Right ventricle myocardium superior (tissue), 1 donor: ENCODE measurements at places on chromosomes 12 and 14.

GRCh38 chr12:92136965-92137721 is 8.5 kb downstream of the BTG1 start:
- DNase-seq: no peak

DNA sequence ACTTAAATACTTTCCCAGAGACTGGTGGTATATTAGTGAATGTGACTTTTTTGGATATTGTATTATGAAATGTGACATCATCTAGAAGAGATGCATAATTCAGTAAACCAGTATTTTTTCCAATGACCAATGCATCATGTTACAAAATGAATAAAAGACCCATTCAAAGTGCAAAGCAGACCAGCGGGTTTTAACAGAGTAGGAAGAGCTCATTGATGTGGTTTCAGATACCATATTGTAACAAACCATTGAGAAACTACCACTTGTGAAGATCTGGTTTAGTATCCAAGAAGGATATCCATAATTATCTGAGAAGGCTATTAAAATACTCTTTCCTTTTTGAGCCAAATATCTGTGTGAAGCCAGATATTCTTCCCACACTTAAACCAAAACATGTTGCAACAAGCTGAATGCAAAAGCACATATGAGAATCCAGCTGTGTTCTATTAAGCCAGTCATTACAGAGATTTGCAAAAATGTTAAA is 47.7 kb downstream of the MVK start:
- no peak for DNase-seq

DNA sequence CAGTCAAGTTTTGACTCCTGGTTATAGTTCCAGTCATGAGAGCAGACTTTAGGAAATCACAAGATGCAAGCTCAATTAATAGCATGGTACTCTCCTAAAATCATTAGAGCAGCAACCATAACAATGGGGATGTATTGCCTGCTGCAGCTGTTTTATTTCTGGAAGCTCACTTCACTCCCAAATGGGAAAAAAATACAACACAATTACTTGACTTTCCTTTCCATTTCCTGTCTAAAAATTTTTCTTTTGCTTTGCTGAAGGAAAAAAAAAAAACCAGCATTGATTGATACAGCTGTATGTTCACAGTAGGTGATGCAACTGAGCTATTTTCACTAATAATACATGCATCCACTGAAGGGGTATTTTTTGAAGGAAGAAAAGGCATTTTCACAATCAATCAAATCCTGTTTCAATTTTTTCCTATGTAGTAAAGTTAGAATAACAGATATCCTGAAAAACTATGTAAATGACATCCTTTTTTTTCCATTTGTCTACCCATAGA is 143.9 kb upstream of the NOVA1 start:
- no peak for DNase-seq

DNA sequence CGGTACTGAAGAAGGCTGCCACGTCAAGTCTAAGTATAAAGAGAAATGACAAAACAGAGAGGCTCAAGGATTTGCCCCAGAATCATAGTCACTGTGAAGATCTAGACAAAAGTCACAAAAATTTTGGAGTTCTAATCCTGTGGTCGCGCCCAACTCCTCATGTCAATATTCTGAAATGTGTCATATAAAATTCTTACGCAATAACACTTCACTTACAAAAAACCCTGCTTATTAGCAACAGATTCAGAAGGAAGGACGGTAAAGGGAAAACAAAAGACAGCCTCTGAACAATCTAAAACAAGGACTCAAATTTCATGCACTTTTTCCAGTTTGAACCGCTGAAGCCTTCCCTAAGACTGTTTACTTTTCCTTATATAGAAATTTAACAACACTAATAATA is 94.7 kb downstream of the TSPAN8 start:
- DNase-seq: no peak

DNA sequence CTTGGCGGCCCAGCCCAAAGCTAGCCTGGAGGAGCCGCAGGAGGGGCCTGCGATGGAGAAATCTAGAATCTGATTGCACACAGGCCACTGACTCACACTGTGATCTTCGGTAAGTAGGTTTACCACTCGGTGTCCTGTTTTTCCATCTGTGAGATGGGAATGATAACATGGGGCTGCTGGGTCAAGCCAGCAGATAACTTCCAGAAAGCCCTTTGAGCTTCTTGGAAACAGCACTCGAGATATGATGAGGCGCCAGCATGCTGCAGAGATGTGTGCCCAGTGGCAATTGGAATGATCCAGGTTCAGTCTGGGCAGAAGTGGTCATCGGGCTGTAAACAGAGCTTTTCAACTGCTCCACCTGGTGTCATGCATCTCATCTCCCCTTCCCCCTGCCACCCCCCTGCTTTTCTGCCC is 771.3 kb upstream of the TBX3 start:
- no peak for DNase-seq

- no peak for DNase-seq
Observed at GRCh38 chr14:62071039-62071438, 308.8 kb downstream of the SNAPC1 start.

- no peak for DNase-seq
Observed at GRCh38 chr12:2669560-2669959, 125.2 kb upstream of the FKBP4 start.

GRCh38 chr12:57244312-57244696 is 6.7 kb downstream of the STAC3 start:
- no peak for DNase-seq

DNA sequence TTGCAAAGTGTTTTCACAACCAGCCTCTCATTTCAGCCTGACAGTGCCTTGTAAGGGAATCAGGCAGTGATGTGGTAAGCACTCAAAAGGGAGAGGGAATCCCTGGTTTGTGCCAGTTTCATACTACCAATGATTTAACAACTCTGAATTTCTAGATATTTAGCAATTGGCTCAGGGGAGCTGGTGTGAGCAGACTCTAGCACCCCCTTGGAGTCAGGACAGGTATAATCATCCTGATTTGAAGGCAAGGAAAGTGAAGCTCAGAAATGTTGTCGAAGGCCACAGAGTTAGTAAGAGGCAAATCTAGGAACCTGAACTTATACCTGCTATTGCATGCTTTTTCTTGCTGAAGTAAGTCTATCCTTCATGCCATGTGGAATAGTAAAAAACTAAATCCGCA is 63.1 kb upstream of the DACT1 start:
- DNase-seq: no peak

DNA sequence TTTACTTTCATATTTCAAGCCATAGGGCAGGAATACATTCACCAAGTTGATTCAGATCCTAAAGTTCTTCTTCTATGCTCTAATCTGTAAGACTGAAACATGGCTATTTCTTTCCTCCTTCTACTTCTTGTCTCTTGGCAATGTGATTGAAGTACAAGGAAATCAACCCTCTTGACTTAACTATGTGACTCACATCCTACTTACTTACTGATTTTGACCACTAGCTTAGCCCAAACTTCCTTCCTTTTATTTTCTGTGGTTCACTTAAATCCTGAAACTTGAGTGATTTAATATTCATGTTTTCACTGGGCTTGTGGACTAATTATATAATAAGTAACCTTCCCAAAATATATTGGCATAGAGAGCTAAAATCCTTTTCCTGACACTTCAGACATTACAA is 111.2 kb upstream of the NOVA1 start:
- DNase-seq: no peak

DNA sequence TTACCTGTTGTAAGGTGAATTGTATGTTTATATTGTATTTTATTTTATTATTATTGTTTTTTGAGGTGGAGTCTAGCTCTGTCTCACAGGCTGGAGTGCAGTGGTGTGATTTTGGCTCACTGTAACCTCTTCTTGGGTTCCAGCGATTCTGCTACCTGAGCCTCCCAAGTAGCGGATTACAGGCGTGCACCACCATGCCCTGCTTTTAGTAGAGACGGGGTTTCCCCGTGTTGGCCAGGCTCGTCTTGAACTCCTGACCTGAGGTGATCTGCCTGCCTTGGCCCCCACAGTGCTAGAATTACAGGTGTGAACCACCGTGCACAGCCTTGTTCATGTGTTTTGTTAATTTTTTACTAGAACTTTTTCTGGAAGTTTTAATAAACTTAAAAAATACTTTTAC is 3.8 kb downstream of the ATF7IP start:
- DNase-seq: no peak

DNA sequence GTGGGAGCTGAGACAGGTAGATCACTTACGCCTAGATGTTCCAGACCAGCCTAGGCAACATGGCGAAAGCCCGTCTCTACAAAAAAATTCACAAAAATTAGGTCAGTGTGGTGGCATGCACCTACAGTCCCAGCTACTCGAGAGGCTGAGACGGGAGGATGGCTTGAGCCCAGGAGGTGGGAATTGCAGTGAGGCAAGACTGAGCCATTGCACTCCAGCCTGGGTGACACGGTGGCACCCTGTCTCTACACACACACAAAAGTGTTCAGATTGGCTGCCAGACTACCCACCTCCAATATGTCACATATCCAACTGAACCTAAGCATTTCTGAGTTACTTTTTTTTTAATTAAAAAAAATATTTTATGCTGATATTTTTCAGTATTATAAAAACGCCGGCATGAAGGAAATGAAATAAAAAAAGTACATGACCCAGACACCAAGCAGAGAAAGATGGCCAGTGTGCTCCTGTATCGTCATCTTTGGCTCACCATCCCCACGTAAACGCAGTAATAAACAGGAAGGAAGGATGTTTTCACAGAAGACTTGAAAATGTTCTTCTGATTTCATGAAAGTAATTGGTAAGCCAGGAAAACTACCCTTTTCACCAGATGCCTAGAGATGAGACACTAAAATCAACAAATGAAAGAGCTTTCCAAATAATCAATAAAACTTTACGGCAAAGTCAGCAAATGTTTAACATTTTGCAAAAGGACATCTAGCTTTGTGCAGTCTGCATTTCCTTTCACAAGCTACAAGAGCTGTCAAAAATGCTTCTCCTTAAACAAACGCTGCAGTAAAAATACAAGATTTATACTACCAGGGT is 26.4 kb downstream of the CDC42BPB start:
- DNase-seq: no peak

DNA sequence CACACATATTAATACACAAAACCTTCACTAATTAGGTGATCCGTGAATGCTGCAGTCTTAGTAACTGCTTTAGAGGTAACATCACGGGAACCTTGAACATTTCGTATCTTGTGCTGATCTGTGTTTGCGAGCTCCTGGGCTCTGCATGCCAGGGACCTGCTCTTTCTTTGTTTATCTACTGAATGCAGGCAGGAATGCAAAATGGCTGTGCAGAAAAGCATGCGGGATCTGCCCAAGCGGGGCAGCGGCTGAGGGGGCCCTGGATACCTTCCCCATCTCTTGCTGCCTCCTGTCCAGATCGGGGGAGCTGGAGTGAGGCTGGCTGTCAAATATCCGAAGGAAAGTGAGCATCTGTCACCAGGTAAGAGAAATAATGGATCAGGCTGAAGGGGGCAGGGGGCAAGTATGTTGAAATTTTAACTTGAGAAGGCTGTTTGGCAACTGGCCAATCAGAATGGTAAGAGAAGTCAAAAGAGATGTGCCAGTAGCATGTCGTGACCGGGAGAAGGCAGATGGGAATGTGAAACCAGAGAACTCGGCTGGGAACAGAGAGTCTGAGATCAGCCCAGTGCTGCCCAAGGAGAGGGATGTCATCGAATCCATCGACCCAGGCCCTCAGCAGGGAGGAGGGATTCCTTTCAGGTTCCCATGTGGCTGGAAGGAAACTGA is 191.4 kb downstream of the TTC7B start:
- no peak for DNase-seq

- DNase-seq: no peak
Observed at GRCh38 chr12:96246926-96247505, 52.8 kb downstream of the ELK3 start.

DNA sequence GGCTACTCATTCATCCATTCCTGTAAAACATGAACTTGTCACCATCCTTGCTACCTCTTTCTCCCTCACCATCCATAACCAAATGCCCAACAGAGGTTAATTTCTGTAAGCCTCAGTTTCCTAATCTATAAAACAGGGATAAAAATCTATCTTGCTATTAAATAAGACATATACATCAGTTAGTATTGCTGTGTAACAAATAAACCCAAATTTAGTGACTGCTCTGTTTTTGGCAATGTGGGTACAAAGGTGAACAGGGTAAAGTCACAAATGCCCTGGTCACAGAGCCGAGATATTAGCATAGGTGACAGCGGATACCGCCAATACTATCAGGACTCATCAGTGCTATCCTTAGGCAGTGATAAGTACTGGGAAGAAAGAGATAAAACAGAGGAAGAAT is 3.6 kb upstream of the FBXO21 start:
- DNase-seq: no peak

DNA sequence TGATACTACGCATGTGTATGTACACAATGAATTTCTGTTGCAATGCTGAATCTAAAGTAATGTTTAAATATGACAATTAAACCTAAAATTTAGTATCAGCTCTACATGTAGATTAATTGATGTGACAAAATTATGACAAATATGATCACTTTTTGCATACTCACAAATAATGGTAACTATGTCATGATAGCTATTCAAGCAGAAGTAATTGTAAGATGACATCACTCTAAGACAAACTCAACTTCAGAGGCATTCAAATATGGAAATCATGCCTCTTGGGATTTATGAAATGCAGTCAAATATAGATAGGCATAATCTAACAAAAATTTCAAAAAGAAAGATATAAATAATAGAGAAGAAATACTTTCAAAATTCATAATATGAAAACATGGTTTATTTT is 571.7 kb upstream of the LRFN5 start:
- DNase-seq: no peak

DNA sequence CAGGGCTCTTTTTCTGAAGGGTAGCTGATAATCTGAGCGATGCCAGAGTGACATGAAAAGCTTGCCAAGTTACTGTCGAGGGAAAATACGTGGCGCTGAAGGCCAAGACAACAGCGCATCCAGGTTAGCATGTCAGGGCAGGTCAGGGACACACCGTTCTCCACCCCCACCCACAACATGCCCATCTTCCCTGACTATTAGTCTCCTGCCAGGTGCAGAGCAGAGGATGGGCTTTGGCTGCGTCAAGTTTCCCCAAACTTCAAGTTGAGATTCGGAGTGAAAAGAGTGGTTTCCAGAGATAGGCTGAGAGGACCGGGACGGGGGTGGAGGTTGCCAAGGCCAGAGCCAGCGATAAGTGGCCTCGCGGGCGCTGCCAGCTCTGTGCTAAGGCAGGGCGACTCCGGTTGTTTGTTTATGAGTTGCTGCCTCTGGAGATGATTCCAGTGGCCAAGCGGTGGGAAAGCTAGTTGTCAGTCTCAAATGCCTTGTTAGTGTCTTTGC is 1.7 kb downstream of the TRHDE start:
- DNase-seq: peak; percentile 61

- no peak for DNase-seq
Observed at GRCh38 chr12:14514154-14514842, 53.4 kb downstream of the PLBD1 start.

- DNase-seq: no peak
Observed at GRCh38 chr12:88993651-88994050, 358.6 kb downstream of the DUSP6 start.

GRCh38 chr14:33777681-33778080 is 173.2 kb downstream of the EGLN3 start:
- no peak for DNase-seq
